ENCODE measurements at places on chromosomes 11 and 22.

- no peak for DNase-seq
Measured at GRCh38 chr22:44384563-44385295, 72.0 kb upstream of the SHISAL1 start.

DNA sequence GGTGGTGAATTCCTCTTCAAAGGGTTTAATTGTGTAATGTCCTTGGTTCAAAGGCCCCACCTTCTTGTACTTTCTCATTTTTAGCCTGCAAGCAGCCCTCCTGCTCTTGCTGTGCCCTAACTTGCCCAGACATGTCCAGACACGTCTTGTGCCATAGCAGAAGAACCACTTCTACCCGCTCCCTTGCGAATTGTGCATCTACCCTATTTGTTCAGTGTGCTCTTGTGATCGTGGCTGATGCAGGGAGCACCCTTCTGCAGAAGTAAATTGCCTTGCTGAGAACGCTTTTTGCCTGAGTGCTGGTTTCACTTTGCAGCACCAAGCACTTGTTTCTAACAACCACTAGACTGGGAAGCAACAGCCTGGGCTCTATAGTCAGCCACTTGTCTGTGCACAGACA, 249.4 kb downstream of the SBF2 start:
- no peak for DNase-seq

GRCh38 chr11:62752994-62753735, 795 bp downstream of the ZBTB3 start:
- no peak for DNase-seq

DNA sequence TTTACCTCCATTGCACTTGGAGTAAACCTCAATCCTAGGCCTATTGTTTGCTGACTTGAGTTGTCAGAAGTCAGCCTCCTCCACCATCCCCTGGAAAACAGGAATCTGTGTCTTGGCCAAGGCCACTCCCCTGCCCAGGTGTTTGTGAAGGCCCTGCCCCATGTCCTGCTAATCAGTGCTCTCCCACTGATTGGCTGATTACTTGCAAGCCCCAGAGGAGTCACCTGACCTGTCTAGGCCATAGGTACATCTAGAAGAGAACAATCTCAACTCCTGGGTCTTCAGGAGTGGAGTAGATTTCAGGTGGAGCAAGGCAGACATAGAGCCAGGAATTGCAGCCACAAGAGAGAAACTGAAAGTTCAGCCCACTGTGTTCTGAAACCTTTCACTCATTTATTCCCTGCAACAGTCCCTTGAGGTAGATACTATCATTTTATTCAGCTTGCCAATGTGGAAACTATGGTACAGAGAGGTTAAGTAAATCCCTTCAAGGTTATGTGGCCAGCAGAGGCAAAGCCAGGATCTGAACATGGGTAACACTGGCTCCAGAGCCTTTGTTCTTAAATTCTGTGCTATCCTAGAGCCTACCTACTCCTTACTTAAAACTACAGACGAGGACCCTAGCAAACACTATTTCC, 10.4 kb downstream of the OAF start:
- no peak for DNase-seq

- DNase-seq, result no peak
Measured at GRCh38 chr11:116928102-116928777, 90.8 kb upstream of the APOA1 start.

- no peak for DNase-seq
Measured at GRCh38 chr11:10551845-10552352, 10.9 kb upstream of the RNF141 start.

GRCh38 chr11:103295704-103296103, 186.5 kb downstream of the DYNC2H1 start:
- DNase-seq, result no peak

GRCh38 chr11:72225411-72225951, 914 bp downstream of the INPPL1 start:
- DNase-seq, result no peak

- DNase-seq, result no peak
Measured at GRCh38 chr11:110199184-110199981, 97.0 kb downstream of the RDX start.

GRCh38 chr22:46136486-46137217, 13.7 kb upstream of the PPARA start:
- no peak for DNase-seq

DNA sequence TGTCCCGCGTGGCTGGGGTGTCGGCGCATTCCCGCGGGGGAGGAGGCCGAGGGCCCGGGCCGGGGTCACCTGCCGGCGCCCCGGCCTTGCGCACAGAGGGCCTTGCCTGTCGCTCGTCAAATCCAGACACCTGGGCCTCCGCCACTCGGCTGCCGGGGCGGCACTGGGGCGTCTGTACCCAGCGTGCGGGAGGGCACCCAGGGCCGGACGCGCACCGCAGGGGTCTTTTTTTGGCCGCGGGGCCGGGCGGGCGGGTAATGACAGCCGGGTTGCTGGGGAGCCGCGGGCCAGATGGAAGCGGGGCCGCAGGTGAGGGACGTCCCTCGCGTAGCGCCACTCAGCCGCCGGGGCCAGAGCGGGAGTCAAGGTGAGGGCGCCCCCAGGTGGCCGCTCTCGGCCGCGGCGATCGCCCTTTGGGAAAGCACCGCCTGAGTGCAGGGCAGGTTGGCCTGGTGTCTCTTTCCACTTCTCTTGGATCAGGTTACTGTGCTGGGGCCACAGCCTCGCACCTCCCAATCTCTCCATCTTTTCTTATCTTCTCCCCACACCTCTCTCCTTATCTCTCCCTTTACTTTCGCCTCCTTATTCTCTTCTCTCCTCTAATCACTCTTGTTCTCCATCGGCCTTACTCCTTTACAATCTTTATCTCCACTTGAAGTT, 3.5 kb downstream of the PHLDB1 start:
- DNase-seq, result peak; percentile 87

- DNase-seq, result no peak
Measured at GRCh38 chr22:41966607-41967240, 2.5 kb upstream of the SEPTIN3 start.

DNA sequence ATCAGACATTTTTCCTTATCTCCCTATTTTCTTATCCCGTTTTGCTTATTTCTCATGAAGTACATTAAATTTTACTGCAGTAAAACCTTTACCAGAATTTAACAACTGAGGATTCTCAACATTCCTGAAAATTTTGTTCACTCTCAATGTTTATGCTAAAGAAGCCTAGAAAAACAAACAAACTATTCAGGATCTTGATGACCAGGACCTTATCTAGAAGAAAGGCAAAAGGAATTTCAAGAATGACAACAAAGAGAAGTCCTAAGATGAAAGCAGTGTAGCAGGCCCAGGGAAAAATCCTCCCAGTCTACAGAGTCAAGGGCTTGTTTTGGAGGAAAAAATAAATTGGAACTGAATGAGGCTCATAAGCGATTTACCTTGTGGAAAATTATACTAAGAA, 283.3 kb upstream of the ARHGAP42 start:
- DNase-seq, result no peak

DNA sequence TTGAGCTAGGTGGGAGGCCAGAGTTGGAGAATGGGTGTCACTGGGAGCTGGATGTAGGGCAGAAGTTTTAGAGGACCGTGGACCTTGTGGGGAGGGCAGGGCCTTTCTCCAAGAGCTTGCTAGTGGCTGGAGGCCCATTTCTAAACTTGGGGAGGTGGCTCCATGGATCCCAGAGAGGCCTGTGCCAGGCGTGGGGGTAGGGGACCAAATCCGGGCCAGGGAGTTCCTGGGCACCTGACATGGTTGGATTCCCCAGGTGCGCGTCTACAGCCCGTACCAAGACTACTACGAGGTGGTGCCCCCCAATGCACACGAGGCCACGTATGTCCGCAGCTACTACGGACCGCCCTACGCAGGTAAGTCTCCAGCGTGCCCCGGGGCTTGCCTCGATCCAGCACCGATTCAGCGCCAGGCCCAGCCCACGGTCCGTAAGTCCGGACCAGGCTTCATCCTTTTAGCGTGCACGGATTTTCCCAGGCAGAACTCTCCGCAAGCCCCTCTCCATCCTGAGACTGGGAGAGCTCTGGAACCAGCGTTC, 14.2 kb downstream of the PLEKHB1 start:
- no peak for DNase-seq

- DNase-seq, result no peak
Measured at GRCh38 chr11:47425611-47426010, 628 bp downstream of the PSMC3 start.

GRCh38 chr11:80261776-80262175, 820.9 kb upstream of the TENM4 start:
- DNase-seq, result no peak

Data from stimulated activated CD4-positive, alpha-beta T cell treated with anti-CD3 and anti-CD28 coated beads, Interleukin-12 subunit alpha, Interleukin-12 subunit beta, amount 100 ng/mL, for 4 hours (primary cell).